IMR-90 (cell line): ENCODE measurements at places on chromosomes 16 and 17. TPM values are rescaled to one million over a fixed set of nuclear protein-coding genes. Genes with fewer than 3 reads are reported as not detected.

JUP gene
- total RNA-seq = 12.9 and 14.7 TPM in 2 replicates

PIRT gene
- not detected in 2 replicates for total RNA-seq

BRIP1 gene
- total RNA-seq = 19.7 and 34.4 TPM in 2 replicates

RNF157 gene
- 0.54 and 0.83 TPM in 2 replicates for total RNA-seq

OR1A1 gene
- total RNA-seq = not detected in 2 replicates

EPN3 gene
- not detected in 2 replicates for total RNA-seq

ZNF423 gene
- under 0.01 TPM in 2 replicates for total RNA-seq

DNA sequence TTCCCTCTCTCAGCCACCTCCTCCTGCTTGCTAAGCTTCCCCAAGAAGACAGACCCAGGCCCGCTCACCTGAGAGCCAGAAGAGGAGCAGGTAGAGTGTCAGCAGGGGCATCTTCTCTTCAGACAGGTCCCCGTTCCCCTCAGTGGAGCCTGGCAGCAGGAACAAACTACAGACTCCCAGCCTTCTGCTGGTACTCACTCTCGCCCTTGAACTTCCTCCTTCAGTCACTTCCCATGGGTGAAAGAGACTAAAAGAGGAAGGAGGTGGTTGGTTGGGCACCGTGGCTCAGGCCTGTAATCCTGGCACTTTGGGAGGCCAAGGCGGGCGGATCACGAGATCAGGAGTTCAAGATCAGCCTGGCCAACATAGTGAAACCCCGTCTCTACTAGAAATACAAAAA, at the start of gene CD300LF:
Gene CD300LF, minus strand, starts transcription at position 168 of the 400 bp plus-strand sequence. Its CDS starts 57 bp downstream, at position 111.
- DNase-seq = no peak

- no peak for DNase-seq
These were observed 8.9 kb downstream of the CFAP20 start for GRCh38 chr16:58120234-58120633.

DNA sequence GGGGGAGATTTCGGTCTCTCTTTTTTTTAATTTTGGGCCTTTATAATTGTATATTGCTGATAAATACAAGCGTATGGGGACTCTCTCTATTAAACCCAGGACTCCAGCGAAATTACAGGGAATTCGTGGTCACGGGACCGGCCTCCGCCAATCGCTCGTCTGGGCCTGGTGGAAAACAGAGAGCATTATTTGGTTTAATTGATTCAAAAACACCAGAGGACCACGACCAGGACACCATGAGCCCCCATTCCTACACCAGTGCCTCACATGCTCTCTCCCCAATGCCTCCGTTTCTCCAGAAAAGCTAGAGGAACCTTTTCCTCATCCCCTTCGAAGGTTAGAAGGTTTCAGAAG, at the start of gene HOXB2:
Gene HOXB2, minus strand, starts transcription at position 88 of the 354 bp plus-strand sequence. CDS start 198 bp downstream, outside the sequence.
- DNase-seq = peak; percentile 77

GRCh38 chr16:55249361-55249760, 74.6 kb upstream of the IRX6 start:
- DNase-seq = no peak

DNA sequence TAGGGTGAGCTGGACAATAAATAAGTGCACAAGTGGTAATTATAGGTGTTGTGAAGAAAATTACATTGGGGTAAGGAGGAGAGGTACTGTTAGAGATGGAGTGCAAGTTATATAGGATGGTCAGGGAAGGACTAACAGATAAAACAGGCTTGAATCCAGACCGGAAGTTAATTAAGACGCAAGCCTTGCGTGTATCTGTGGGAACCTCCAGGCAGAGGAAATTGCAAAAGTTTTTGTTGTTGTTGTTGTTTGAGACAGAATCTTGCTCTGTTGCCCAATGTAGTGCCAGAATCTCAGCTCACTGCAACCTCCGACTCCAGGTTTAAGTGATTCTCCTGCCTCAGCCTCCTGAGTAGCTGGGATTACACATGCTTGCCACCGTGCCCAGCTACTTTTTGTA, 2.4 kb upstream of the ZNF18 start:
- no peak for DNase-seq

DNA sequence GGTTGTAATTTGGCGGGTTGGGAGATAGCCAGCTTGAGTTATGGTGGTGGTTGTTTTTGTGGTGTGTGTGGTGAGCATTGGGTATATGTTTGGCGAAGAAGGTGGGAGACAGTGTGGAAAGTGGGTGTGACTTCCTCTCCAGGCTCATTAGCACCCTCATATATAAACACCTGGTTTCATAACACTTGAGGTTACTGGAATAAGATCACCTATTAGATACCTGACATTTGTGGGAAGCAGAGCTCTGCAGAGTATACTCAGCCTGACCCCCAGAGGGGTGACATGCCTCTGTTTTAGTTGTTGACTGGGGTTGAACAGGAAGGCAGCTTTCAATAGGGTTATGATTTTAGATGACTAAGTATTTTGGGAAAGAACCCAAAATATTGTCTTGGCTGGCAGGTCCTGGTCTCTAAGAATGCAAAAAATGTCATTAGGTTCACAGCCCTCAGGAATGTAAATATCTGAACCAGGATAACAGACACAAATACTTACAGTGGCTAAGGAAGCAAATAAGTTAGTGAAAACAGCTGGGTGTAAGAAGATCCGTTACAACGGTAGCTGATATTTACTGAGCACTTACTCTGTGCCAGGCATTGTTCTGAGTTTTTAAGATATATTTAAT, 18.3 kb upstream of the EFCAB13 start:
- peak; percentile 93 for DNase-seq

- DNase-seq = no peak
These were observed 66.6 kb upstream of the CHMP6 start for GRCh38 chr17:80924807-80925610.

DNA sequence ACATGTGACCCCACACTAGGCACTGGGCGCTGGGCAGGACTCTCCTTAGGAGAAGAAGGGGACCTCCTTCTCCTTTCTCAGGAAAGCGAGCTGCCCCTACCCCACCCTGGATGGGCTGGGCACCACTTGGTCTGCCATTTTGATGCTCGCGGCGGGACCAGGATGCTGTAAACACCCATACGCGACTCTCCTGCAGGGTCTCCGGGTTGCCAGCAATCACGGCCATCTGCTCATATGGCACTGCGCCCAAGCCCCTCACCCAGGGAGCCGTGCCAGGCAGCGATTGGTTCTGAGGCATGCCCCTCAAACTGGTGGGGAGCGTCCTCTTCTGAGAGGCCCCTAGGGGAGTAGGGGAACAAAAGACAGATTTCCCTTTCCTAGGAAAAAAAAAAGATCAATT, 99.0 kb downstream of the C16orf78 start:
- no peak for DNase-seq

GRCh38 chr17:27257031-27257357, 36.9 kb upstream of the WSB1 start:
- no peak for DNase-seq

GRCh38 chr17:63780507-63780906, 6.5 kb downstream of the DDX42 start:
- DNase-seq = peak; percentile 38

DNA sequence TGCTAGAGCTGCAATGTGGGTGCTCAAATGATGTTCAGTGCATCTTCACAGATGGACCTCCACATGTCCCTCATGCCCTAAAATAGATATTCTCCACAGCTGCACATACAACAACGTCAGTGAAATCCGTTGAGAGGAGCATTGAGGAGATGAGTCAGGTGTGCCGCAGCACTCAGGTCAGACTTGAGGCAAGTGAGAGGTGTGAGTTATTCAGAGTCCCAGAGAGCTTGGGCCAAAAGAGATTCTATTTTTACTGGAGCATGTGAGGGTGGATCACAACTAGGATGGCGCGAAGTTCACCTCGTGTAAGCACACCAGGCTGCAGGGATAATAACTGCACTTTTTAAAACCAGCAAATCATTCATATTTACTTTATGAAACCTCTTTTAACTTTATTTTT, 645.3 kb downstream of the MAF start:
- no peak for DNase-seq

DNA sequence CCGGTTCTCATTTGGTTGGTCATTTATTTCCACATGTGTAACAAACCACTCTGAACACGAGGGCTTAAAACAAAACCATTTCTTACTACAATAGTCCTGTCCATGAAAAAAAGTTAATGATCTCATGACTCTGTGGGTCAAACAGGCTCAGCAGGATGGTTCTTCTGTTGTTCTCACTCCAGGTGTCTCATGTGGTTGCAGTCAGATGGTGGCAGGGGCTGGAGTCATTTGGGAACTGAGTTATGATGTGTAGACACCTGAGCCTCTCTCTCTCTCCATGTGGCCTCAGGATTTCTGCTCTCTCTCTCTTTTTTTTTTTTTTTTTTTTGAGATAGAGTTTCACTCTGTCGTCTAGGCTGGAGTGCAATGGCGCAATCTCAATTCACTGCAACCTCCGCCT, 55.4 kb downstream of the RTN4RL1 start:
- no peak for DNase-seq

DNA sequence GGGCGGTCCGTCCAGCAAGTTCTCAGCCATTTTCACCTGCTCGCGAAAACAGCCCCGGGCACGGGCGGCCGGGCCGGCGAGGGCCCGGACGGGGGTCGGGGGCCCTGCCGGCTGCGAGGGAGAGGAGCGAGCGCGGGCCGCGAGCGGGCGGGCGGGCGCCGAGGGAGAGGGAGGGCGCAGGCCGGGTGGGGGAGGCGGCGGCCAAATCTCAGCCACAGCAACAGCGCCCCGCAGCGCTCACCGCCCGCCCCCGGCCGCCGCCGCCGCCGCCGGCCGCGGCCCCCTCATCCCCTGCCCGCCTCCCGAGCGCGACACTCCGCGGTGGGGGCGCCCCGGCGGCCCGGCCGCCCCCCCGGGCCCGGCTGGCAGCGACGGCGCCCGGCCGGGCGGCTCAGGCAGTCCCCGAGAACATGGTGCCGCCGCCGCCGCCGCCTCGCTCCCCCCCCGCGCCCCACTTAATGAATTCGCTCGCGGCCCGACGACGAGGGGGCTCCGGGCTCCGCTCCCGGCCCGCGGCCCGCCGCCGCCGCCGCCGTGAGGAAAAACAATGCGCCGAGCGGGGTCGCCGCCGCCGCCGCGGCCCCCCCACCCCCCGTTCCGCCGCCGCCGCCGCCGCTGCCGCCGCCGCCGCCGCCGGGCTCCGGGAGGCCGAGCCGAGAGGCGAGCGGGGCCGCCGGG, 487 bp downstream of the CREBBP start:
- DNase-seq = peak; percentile 52

GRCh38 chr16:2838928-2839327, 8.8 kb downstream of the ZG16B start:
- DNase-seq = peak; percentile 89

GRCh38 chr16:11675561-11676511, 7.6 kb downstream of the SNN start:
- peak; percentile 15 for DNase-seq

- peak; percentile 61 for DNase-seq
These were observed at the start of gene SMURF2 for GRCh38 chr17:64661976-64662773. SMURF2 (minus strand) TSS chr17:64662307; CDS start chr17:64661880, 427 bp downstream.

DNA sequence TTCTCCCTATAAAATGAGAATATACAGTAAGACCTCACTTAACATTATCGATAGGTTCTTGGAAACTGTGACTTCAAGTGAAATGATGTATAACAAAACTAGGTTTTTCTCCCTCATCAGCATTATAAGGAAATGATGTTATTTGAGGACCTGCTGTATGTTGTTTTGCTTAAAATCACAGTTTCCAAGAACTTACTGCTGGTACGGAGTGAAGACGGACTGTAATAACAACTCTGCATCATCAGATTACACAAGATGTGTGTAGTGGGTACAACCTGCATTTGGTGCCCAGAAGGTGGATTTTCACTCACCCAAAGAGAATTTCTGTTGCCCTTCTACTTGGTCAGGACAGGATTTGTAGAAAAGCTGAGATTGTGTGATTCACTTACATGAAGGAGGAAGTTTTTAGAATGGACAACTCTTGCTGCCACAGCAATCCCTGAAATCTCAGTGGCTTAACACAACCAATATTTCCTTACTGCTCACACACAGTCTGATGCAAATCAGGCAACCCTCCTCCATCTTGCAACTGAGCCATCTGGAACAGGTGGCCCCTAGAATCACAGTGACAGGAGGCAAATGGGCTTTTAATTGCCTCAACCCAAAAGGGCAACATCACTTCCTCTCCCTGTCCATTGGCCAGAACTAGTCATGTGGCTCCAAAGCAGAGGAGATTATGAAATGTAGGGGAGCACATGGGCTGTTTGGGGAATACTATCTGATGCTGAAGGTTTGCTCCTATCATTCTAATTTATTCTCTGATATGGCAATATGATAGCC, 67.6 kb upstream of the CACNG5 start:
- no peak for DNase-seq

- DNase-seq = no peak
These were observed 18.7 kb upstream of the ZNF750 start for GRCh38 chr17:82858376-82859126.

- no peak for DNase-seq
These were observed 12.1 kb upstream of the CD300LD start for GRCh38 chr17:74604200-74604599.

- DNase-seq = peak; percentile 8
These were observed 117.0 kb downstream of the RAB11FIP4 start for GRCh38 chr17:31508288-31509094.

DNA sequence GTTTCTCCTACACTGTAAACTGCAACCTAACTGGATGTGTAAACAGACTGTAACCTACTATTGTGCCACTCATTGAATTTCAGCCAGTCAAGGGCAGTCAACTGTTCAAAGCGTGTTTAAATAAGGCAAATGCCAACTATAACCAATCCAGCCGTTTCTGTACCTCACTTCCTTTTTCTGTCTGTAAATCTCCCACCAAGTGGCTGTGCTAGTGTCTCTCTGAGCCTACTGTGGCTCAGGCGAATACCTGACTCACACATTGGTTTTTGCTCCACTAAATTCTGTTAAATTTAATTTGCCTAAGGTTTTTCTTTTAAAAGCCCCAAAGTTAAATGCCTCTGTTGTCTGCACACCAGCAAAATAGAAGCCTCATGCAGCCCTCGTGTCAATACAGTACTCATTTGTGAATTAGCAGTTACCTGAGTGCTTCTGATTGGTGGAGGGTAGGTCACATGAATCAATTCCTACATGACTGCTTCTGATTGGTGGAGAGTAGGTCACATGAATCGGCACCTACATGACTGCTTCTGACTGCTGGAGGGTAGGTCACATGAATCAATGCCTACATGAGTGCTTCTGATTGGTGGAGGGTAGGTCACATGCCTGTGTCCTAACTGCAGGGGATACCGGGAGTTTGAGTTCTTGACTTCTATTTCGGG, 31.1 kb upstream of the CCR7 start:
- peak; percentile 10 for DNase-seq

GRCh38 chr17:77637818-77638575, 320.5 kb upstream of the TNRC6C start:
- no peak for DNase-seq

DNA sequence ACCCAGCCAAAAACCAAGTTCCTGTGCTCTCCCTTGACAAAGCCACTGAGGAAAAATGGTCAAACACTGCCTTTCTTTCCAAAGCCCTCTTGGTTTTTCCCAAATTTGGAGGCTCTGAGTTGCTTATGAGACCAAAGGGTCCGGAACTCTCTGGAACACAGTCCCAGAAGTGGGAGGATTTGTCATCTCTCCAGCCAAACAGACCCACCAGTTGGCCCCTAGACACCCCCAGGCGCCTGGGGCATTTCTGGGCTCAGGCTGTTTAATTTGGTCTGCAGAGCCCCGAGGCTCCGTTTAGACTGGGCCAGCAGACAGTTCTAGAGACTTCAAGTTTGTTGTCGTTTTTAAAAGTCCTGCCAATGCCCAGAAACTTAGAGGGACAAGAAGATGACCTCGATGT, 239.1 kb downstream of the SEC14L1 start:
- DNase-seq = no peak
